Neuronal stem cell (in vitro differentiated cells): ENCODE measurements at places on chromosomes 3 and 15.

DNA sequence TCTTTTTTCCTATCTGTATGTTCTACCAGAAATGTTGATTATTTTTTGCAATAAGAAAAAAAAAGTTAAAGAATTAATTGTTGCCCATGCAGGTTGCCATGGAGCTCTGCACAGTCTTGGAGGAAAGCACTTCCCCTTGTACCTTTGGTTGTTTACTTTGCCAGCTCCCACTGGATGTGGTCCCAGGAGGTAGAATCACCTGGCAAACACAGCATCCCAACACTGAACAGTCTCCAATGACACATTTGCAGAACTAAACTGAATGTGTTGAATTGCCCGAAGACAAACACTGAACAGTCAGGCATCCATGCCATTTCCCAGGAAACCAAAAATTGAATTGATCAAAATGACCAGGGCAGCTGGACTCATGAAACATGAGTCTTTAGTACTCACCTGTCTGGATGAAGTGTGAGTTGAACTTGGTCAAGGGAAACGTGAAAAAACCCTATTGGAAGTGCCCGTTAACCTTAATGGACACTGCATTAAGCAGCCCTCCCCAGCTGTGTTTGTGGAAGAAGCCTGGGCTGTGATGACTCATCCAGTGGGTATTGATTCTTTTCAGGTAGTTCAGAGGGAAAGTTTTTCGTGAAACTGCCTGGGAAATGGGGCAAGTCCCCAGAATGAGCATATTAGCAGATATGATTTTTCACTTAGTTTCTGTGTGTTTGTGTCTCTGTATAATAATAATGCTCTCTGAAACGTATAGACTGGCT lies 284.7 kb upstream of the STT3B start:
- peaks cover 11% of the 10 kb centered on the region for H3K4me1 ChIP-seq
- no peak for DNase-seq
- no peaks in the 10 kb centered on the region for H3K36me3 ChIP-seq

- DNase-seq = peak; percentile 24
- no peak overlapping the region for H3K4me3 ChIP-seq
- H3K27me3 ChIP-seq = no peaks in the 10 kb centered on the region
- no peaks in the 10 kb centered on the region for H3K4me1 ChIP-seq
Measured at GRCh38 chr3:32934150-32934742, 17.2 kb upstream of the CCR4 start.

- H3K27me3 ChIP-seq = no peaks in the 10 kb centered on the region
- H3K4me1 ChIP-seq = peaks cover 3% of the 10 kb centered on the region
- no peak overlapping the region for H3K4me3 ChIP-seq
- H3K36me3 ChIP-seq = no peaks in the 10 kb centered on the region
- no peak for DNase-seq
Measured at GRCh38 chr3:140399871-140400270, 278.0 kb upstream of the TRIM42 start.

DNA sequence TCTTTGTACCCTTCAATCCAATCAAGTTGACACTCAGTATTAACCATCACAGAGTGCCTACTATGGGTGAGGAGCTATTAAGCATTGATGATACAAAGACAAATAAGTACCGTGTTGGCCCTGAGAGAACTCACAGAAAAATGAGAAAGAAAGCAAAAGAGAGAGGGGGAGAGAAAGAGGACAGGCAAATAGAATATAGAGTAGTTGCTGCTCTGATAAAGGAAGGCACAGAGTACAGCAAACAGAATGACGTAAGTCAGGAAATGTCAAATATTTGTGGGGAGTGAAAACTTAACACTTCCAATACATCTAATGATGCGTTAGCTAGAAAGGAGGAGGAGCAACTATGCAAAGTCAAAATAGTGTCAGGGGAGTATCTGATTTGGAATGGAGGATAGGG lies 320.6 kb upstream of the KCNH8 start:
- no peak overlapping the region for H3K27ac ChIP-seq
- DNase-seq = no peak
- H3K27me3 ChIP-seq = no peaks in the 10 kb centered on the region
- no peaks in the 10 kb centered on the region for H3K4me1 ChIP-seq
- H3K4me3 ChIP-seq = no peak overlapping the region

DNA sequence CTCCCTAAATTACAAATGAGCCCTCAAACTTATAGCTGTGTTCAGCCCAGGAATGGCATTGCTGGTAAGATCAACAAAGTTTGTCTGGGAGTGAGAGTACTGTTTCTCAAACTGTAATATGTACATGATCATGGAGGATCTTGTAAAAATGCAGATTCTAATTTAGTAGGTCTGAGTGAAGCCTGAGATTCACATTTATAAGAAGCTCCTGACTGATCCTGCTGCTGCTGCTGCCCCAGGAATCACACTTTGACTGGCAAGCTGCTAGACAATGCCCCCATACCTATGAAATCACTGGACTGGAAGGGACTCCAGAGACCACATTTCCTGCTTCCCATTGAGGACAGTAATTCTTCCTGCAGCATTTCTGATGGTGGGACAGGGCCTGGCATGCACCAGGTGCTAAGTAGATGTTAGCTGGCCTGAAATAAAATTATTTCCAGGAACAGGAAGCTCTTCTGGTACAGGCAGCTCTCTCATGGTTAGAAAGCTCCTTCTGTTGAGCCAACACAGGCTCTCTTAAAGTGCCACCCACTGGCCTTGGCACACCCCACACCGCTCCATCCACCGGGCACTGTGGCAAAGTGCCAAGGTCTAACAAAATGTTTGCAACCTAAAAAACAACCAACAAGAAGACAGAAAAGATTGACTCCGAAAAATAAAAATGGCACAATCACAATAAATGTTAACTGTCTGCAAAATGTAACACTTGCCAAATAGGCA lies 36.7 kb upstream of the ZNF710 start:
- no peaks in the 10 kb centered on the region for H3K36me3 ChIP-seq
- no peaks in the 10 kb centered on the region for H3K4me1 ChIP-seq
- H3K4me3 ChIP-seq = no peak overlapping the region
- DNase-seq = no peak
- no peaks in the 10 kb centered on the region for H3K27me3 ChIP-seq
- no peak overlapping the region for H3K27ac ChIP-seq

DNA sequence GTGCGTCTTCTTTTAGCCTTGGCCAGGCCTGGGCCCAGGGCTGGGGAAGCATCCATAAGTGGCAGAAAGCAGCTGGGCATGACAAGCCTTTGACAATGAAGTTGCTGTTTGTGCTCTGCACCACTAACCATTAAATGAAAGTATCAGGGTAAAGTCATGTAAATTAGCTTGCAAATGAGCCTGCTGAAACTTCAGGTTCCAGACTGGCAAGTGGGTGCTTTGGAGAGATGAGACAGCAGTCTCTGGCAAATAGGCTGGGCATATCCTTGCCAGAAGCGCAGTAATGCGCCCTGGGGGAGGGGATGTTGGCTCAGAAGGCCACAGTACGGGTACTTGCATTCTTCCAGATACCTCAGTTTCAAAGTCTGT lies 40.7 kb downstream of the RAB6B start:
- H3K27me3 ChIP-seq = peaks cover 15% of the 10 kb centered on the region
- no peak overlapping the region for H3K4me3 ChIP-seq
- no peaks in the 10 kb centered on the region for H3K36me3 ChIP-seq
- H3K4me1 ChIP-seq = no peaks in the 10 kb centered on the region
- no peak overlapping the region for H3K27ac ChIP-seq

DNA sequence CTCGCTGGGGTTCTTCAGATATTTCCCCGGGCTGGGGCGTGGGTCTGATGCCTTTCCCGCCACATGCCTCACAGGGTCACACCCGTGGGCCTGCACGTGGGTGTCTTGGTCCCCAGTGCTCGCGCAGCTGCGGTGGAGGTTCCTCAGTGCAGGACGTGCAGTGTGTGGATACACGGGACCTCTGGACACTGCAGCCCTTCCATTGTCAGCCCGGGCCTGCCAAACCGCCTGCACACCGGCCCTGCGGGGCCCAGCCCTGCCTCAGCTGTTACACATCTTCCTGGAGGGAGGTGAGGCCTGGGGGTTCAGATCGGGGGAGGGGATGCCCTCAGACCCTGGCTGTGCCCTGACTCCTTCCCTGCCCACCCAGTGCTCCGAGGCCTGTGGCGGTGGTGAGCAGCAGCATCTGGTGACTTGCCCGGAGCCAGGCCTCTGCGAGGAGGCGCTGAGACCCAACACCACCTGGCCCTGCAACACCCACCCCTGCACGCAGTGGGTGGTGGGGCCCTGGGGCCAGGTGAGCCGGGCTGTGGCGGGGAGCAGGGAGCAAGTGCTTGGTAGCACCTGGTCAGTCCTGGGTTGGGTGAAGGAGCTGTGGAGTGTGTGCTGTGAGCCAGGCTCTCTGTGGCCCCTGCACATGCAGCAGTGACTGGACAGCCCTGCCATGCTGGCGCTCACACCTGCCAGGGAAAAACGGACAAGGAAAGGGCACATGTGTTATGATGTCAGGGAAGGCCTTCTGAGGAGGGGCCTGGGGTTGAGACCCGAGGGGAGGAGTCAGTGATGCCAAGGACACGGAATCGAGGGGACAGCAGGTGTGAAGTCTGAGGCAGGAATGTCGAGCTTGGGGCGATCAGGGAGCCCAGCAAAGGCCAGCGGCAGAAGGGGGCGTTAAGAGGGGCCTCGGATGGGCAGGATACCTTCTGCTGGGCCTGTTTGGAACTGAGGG lies 88.9 kb downstream of the TBC1D2B start:
- H3K4me3 ChIP-seq = peak overlapping the region; percentile 25
- H3K36me3 ChIP-seq = no peaks in the 10 kb centered on the region
- H3K27ac ChIP-seq = no peak overlapping the region
- no peaks in the 10 kb centered on the region for H3K27me3 ChIP-seq
